AG08396 (cell line): ENCODE measurements at places on chromosomes 13 and 19.

GRCh38 chr13:33213797-33214196 is 71.8 kb downstream of the STARD13 start:
- no peak for DNase-seq

DNA sequence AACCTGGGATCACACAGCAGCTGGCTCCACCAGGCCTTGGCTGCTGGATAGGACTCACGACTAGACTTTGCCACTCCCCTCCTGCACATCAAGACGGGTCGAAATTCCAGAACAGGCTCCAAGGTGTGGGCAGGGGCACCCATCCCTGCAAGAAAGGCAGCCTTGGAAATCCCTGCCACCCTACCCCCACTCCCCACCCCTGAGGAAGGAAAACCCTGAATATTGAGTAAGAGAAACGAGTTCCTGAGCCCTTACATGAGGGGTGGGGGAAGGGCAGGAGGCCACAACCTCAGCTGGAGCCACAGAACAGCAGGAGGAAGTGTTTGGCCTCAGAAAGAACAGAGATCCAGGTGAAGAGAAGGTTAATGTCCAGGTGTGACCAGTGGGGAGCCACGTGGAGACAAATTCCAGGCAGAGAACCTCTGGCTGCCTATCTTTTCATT is 20.1 kb downstream of the DEDD2 start:
- no peak for DNase-seq

DNA sequence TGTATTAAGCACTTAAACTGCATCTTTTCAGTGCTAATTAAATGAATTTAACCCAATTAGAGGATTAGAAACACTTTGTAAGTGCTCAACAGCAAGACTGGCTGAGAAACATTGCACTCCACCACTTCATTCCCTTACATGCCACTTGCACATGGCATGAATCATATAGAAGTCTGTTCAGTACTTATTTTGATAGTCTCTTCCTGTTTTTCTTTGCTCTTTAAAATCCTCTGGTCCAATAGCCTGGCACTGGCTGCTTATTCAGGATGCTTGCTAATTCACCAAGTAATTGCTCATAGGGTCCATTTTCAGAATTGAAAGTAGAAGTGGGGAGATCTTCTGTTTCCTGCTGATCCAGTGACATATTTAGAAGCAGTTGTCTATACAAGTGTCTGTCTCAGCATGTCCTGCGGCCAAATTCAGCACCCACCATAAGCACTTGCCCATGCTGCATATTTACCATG is 900.1 kb downstream of the PCDH9 start:
- DNase-seq: no peak

DNA sequence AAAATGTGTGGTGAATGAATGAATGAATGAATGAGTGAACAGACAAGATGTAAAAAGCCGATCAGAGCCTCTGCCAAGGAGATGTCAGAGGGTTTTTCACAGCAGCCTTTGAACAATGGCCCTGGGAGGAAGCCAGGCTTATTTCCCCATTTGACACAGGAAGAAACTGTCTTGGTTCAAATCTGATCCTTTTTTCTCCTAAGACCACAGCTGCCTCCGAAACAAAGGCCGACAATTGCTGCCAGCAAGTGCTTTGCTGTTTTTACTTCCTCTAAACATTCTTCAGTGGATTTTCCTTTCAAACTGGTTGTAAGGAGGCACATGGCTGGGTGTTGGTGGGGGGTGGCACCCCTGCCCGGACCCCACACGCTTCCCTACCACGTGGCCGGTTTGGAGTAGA is 44.2 kb upstream of the HOMER3 start:
- DNase-seq: no peak

- no peak for DNase-seq
These were observed 5.6 kb upstream of the SIGLEC9 start for GRCh38 chr19:51119101-51119500.

DNA sequence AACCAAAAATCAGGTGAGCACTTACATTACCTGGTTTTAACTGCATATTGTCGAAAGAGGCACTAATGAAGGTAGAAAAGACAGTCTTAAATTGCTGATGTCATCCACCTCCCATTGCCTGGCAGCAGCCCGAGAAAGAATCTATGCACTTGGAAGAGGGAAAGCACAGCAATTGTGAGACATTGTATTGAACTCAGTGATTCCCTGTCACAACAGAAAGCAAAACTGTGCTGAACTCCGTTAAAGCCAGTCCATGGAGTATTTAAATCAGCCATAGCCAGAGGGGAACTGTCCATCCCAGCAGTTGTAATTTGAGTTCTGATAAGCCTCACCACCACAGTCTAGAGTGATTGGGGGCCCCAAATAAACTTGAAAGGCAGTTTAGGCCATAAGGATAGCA is 466.6 kb upstream of the PCDH9 start:
- DNase-seq: no peak

GRCh38 chr13:26495750-26496149 is 61.7 kb upstream of the WASF3 start:
- no peak for DNase-seq

DNA sequence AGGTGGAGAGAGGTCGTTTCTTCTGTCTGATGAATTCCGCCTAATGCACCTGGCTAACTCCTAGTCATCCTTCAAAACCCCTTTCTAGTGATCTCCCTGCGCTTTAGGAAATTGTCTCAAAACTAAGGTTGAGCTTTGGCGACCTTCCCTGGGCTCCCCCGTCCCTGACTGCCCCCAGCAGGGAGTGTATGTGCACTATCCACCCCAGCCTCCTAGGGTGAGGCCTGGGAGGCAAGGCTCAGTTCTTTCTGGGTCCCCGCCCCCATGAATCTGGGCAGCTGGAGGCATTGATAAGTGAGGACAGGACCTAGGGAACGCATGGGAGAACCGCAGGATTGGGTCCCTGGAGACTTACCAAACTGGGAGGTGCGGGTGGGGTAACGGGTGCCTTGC is 378 bp downstream of the TLE6 start:
- DNase-seq: no peak
